ENCODE measurements at places on chromosomes 7 and 10. TPM values are rescaled to one million over a fixed set of nuclear protein-coding genes. Genes with fewer than 3 reads are reported as not detected.

KDM7A gene
- 3.7 TPM for polyA plus RNA-seq

PNLIPRP2 gene
- polyA plus RNA-seq, result not detected

ARHGEF5 gene
- 0.79 TPM for polyA plus RNA-seq

DNA sequence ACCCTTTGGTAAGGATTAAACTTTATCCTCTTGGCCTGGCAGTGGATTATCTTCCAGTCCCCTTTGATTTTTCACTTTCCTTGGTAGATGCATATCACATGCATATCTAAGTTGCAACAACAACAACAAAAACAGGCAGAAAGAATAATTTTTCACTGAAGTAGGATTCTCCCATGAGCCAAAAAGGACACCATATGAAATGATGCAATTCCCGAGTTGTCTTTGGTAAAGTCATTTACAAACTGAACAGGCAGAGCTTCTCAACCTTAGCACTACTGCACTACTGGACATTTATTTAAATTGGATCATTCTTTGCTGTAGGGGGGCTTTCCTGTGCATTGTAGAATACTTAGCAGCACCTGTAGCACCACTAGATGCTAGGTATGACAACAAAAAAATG lies 195.0 kb downstream of the RELN start:
- no peak for DNase-seq

DNA sequence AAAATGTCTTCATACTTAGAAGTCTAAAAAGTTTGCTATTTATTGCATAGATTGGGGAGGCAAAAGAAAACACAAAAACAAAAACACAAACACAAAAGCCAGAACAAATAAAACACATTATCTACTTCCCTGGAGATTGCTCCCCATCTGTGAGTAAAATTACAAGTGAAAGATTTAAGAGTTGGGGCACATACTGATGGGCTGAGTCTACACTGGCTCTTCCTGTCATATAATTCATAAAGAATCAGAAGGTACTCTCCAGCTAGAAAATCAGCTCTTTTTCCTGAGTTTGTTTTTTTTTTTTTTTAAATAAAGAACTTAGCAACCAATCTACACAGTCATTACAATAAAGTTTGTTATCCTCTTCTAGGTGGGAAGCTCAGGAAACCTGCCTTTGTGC lies 192.4 kb upstream of the LRRN3 start:
- no peak for DNase-seq

DNA sequence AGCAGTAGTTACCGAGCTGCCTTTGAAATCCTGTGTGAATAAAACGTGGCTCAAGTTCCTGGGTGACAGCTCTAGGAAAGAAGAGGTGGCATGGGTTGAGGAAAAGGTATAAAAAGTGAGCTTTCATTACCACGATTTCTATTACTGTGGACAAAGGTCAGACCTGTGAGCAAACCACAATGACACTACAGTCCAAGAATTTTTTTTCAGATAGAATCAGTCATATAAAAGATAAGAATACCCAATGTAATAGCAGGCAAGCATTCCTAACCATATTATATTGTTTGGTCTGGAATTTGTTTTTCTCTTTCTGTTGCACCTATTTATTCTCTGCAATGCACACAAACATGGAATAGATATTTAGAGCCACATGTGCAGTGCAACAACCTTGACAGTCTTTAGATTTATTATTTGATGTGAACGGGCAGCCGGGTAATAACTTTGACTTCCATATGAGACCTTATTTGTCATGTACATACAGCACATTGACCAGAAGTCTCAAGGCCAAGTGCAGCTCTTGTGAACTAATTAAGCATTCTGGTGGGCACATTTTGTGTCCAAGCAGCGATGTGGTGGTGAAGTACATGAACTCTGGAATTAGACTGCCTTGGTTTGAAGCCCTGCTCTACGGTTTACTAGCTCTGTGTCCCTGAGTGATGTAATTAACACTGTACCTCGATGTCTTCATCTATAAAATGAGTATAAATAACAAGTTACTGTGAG lies 156.8 kb downstream of the NRCAM start:
- DNase-seq, result no peak

DNA sequence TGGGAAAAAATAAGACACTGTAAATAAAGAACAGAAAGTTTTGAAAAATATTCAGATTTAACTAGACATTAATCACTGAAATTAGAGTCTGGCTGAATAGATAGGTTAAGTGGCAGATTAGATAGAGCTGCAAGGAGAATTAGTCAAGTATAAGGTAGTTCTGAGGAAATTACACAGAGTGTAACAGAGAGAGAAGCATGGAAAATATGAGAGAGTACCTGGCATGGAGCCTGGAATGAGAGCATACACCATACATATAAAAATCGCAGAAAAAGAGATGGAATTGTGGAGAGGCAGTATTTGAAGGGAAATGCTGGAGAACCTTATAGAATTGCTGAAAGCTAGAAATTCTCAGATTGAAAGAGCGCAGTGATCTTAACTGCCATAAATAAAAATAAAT lies 46.9 kb downstream of the ZNRF2 start:
- no peak for DNase-seq

GRCh38 chr7:105581066-105581811 lies at the start of gene EFCAB10:
Gene EFCAB10 (minus strand): TSS chr7:105581493. CDS start chr7:105581463, 30 bp downstream.
- DNase-seq, result no peak

Measured in AG04450 (cell line).